Epithelial cell of umbilical artery (primary cell): ENCODE measurements at places on chromosomes 16 and 17. TPM values are rescaled to one million over a fixed set of nuclear protein-coding genes. Genes with fewer than 3 reads are reported as not detected.

Gene FAM171A2
- total RNA-seq = 7.0 and 10.4 TPM in 2 replicates

Gene SALL1
- total RNA-seq = not detected in 2 replicates

Gene CCDC92B
- total RNA-seq = not detected in 2 replicates

Gene GPR139
- total RNA-seq = not detected in 2 replicates

Gene C17orf50
- total RNA-seq = not detected in 2 replicates

Gene AHSP
- total RNA-seq = not detected in 2 replicates

Gene CFAP20
- total RNA-seq = 45.8 and 67.0 TPM in 2 replicates

Gene TMC6
- total RNA-seq = 35.1 and 42.7 TPM in 2 replicates

Gene MYL4
- total RNA-seq = 0.97 TPM in 1 of 2 replicates, not detected in the other

Gene BFAR
- 128 and 142 TPM in 2 replicates for total RNA-seq

Gene NCOR1
- total RNA-seq = 42.9 and 60.9 TPM in 2 replicates

Gene LPO
- not detected in 2 replicates for total RNA-seq

Gene DDX5
- 396 and 537 TPM in 2 replicates for total RNA-seq

Gene CDH3
- not detected in 2 replicates for total RNA-seq

Gene NPIPB6
- not detected in 2 replicates for total RNA-seq

Gene HBA1
- not detected in 2 replicates for total RNA-seq

Gene BAHCC1
- total RNA-seq = 1.7 and 3.9 TPM in 2 replicates

Gene TNFRSF13B
- not detected in 2 replicates for total RNA-seq
